HuH-7.5 (cell line): ENCODE measurements at places on chromosomes 4 and X.

DNA sequence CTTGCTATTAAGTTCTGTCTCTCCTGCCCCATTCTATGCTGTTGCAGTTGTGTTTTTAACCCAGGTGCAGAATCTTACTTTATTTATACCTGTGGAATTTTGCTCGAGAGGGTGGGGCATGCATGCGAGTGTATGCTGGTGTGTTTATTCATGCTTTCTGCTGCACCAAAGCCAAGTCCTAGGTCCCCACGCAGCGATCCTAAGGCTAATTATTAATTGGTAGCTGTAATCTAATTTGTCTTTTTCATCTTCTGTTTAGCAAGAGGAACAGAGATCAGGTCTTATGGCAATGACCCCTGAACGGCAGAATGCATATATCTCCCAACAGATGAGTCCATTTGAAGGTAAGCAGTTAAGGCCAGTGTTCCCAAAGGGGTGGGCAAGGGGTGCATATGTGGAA, 58.7 kb upstream of the MTM1 start:
- no peak for DNase-seq

DNA sequence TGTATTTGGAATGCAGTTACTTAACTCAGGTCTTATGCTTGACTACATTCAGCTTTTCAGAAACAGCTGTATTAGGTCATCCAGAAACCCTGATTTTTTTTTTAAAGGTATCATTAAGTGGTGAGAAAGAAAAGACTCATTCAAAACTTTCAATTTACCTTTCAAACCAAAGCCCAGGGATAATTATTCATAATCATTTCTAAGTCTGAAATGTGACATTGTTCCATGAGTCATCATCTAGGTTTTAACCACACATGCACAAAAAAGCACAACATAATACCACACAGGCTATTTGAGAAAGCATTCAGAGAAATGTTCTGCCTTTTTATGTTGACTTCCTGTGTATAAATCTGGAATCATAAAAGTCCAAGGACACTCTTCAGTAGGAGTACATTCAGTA, 288.2 kb downstream of the IL1RAPL2 start:
- DNase-seq: no peak

DNA sequence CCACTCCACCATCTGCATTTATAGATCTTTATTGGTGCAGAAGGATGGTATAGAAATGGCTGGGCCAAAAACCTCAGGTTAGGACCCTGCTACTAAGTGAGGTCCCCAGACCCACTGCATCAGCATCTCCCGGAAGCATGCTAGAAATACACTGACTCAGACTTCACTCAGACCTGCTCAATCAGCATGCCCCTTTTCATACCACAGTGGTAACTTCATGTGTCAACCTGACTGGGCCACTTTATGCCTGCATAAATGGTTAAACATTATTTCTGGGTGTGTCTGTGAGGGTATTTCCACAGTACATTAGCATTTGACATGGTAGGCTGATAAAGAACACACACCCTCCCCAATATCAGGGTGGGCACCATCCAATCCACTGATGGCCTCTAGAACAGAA, 118.6 kb upstream of the VCX3B start:
- no peak for DNase-seq

DNA sequence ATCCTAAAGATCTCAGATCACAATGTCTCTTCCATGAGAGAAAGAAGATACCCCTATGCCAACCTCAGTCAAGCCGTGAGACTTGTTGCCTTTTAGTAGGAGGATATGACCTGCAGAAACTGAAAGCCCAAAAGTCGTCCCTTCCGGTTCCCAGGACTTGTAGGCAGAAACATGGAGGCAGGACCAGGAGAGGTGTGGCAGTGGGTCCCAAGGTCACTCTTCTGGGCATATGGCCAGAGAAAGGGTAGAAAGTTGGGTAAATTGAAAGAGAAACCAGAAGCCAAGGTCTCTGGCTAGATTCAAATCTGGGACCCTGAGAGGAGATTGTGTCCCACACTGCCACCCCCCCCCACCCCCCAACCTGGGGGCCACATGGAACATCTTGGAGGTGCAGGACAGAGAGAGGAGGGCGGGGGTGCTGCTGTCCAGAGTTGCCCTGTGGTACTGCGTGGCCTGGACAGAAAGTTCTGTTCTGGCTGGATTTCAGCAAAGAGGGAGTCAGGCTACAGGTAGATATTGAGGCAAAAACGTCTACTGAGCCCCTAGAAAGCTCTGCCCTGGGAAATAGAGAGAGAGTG, 55.4 kb downstream of the DDX3X start:
- peak; percentile 6 for DNase-seq

GRCh38 chr4:40164459-40164858, 32.4 kb upstream of the RHOH start:
- no peak for DNase-seq

- no peak for DNase-seq
These were observed 34.2 kb downstream of the ELOVL6 start for GRCh38 chr4:110164251-110164650.

- DNase-seq: no peak
These were observed 28.1 kb upstream of the HPRT1 start for GRCh38 chrX:134431894-134432293.

- DNase-seq: no peak
These were observed 12.0 kb upstream of the TNIP2 start for GRCh38 chr4:2768124-2768523.

DNA sequence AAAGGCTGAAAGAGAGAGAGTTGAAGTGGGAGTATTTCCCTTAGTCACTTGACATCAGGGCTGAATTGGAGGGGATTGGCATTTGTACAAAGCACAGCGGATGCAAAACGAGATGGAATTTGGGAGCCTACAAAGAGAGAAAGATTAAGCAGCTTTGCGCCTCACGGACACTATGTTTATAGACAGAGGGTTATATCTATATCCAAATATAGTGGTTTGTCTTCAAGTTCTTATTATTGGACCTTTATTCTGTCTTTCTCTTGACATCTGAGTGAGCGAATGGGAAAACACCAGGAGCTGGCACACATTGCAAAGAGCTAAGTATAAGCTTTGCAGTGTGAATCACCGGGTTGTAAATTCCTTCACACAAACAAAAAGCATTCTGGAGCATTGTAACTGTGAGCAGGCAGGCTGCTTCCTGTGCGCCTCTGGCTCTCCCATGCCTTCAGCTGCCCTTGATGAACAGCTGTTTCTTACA, 500.2 kb downstream of the STIM2 start:
- DNase-seq: no peak

DNA sequence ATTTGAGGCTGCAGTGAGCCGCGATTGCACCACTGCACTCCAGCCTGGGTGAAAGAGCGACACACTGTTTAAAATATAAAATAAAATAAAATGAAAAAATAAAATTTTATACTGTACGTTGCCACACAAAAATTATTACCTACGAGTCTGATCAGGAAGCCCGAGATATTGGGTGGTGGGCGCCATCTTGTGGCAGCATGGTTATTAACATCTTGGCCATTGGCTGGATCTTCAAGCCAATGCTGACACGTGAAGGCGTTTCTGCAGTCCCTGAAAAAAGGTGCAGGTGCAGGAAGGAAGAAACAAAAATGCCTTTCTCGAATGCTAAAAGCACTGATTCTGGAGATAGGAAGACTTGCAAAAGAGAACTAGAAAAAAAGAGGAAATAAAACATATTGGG, 4.9 kb upstream of the TLR8 start:
- peak; percentile 25 for DNase-seq

DNA sequence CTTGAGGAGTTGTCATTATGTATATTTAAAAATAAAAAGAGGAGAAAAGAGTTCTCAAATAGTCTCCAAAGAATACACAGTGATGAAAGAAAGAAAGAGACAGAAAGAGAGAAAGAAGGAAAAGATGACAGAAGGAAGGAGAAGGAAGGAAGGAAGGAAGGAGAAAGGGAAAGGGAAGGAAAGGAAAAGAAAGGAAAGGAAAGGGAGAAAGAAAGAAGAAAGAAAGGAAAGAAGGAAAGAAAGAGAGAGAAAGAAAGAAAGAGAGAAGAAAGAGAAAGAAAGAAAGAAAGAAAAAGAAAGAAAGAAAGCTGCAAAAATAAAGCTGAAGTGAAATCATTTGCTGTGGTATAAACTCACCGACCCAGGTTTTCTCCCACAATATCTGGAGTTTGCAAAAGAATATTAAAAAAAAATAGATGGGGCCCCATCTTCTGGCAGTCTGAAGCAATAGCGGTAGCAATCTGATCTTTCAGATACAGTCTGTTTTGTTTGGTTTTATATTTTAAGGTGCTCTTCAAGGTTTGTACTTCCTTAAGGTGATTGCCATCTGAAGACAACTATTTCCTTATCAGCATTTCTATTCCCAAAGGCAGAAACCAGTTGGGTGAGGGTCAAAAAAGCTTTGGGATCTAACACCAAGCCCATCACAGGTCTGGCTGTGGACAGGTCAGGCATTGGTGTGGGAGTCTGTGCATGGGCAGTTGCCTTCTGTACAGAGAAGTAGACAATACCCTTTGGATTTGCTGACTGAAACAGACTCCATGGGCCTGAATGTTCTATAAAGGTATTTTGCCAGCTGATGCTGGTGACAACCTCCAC, 160.4 kb downstream of the CPEB2 start:
- no peak for DNase-seq

- no peak for DNase-seq
These were observed 698 bp downstream of the AFF1 start for GRCh38 chr4:86935566-86935852.

GRCh38 chrX:37961118-37961517, 45.2 kb upstream of the SYTL5 start:
- DNase-seq: no peak

- no peak for DNase-seq
These were observed 5.4 kb downstream of the STBD1 start for GRCh38 chr4:76311896-76312331.

- DNase-seq: no peak
These were observed 7.4 kb upstream of the TNIP2 start for GRCh38 chr4:2763511-2763967.

- DNase-seq: peak; percentile 27
These were observed 41.5 kb downstream of the SOWAHB start for GRCh38 chr4:76856243-76857073.

GRCh38 chr4:87465739-87466366, 43.5 kb downstream of the NUDT9 start:
- no peak for DNase-seq

GRCh38 chr4:140315019-140315418, 58.4 kb upstream of the SCOC start:
- DNase-seq: no peak

- no peak for DNase-seq
These were observed 3.0 kb downstream of the GIMD1 start for GRCh38 chr4:106365613-106366012.

GRCh38 chrX:39983715-39984114, 114.0 kb downstream of the BCOR start:
- DNase-seq: no peak

GRCh38 chrX:37846141-37846540, 1.2 kb downstream of the DYNLT3 start:
- DNase-seq: no peak

DNA sequence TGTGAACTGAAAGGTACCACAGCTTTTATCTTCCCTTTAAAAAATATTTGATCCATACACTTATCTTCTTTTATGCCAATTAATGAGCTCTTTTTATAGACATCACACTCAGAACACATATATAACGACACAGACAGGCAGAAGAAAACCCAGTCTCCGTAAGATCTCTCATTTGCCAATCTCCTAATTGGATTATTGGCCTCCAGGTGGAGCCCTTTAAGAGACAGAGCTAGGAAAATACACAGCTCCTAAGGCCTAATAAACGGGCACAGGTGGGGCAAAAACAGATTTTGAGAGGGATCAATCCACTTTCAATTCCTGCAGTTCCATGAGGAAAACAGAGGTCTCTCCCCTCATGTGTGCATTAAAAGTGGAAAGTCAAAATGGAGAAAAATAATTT, 1495.4 kb downstream of the RPA4 start:
- DNase-seq: no peak

DNA sequence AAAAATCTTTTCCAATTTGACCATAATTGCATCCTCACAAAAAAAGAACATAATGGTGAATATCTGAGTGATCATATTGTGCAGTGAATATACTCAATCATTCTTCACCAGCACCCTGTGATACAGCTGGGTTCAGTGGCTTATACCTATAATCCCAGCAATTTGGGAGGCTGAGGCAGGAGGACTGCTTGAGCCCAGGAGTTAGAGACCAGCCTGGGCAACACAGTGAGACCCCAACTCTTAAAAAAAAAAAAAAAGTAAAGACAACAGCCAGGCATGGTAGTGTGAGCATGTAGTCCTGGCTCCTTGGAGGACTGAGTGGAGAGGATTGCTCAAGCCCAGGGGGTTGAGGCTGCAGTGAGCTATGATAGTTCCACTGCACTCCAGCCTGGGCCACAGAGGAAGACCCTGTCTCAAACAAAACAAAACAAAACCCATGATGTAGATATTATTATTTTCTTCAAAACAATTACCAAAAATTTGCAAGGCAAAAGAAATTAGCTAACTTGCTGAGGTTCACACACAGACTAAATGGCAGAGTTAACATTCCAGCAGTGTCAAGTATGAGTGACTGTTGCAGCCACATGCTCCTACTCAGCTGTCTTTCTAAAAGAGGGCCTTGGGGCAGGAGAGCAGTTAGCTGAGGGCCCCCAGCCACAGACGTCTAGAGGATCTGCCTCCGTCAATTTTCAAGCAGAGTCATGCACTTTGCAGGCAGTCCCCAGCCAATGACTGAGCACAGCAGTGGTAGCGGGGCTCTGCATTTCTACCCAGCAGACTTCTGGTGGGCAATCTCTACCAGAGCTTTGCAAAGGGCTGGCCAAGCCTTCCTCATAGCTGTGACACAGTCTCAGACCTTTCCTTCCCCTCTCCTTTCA, 33.4 kb downstream of the ADGRA3 start:
- no peak for DNase-seq

- no peak for DNase-seq
These were observed 489.6 kb downstream of the STPG2 start for GRCh38 chr4:97653701-97654100.

DNA sequence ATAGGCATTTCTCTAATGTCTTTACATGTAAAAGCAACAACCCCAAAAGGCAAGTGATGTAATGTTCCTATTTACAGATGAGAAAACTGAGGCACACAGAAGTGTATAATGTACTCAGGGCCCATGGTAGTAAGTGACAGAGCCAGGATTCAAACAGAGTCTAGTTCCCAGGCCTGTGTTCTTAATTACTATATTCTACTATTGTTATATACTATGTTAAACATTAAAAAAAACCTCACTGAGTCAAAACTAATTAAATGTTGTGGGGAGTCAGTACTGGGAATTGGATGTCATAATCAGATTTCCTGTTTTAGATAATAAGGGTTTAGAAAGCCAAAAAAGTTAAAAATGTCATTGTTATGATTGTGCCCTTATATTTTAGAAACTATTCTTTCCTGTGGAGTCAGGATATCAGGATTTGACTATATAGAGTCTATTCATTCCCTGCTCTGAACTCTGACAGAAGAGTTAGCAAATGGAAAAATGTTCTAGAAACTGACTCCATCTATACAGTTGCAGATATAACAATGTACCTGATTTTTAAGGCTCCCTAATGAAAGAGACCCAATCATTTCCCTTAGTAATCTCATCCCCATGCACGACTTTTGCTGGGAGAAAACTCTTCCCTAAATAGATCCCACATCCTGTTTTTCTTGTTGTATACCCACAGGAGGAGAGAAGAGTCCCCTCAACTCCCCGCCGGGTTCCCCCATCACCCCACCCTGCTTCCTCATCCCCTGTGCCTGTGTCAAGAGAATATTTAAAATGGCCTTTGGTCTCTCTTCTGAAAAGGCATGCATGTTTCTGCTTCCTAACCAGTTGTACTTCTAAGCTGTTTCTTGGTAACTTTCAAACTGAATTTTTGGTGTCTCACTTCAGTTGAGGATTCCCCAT, 69.7 kb downstream of the REELD1 start:
- no peak for DNase-seq
